ENCODE measurements at places on chromosomes 3 and 15.

- DNase-seq: no peak
- H3K27ac ChIP-seq: no peak overlapping the region
- no peaks in the 10 kb centered on the region for H3K36me3 ChIP-seq
- H3K4me1 ChIP-seq: peaks cover 4% of the 10 kb centered on the region
- H3K4me3 ChIP-seq: no peak overlapping the region
These were observed 10.3 kb downstream of the MYL3 start for GRCh38 chr3:46852839-46853355.

DNA sequence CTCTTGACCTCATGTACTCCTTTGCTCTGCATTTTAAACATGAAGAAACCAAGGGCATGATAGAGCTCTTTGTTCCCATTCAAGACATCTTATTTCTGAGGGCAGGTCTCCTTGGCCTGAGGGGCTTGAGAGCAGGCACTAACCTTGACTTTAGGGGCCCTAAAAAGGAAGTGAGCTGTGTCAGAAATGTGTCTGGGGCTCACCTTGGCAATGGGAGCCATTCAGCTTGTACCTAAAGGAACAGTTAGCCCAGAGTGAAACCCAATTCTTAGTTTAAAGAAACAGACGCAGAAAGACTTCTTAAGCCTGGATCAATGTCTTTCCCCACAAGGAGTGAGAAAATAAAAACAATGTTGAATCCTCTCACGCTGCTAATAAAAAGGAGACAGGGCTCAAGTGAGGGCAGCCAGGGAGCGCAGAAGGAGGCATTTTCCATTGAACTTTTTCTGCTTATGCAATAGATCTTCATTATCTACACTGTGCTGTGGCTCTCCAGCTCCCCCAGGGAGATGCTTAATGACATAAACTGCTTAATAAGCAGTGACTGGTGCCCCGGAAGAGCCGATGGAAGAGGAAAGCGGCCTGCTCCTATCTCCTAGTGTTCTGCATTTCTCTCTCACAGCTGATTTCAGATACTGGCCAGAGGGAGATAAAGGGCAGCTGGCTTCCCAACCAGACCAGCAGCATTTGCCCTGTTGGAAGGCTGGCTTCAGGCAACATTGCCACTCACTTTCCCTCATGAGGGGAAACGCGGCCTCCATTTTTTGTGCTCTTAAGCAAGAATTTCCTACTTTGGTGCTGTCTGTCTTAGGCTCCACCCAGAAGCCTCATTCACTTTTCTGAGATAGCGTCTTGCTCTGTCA lies 152.0 kb downstream of the OPA1 start:
- no peaks in the 10 kb centered on the region for H3K27me3 ChIP-seq
- H3K4me1 ChIP-seq: peaks cover 11% of the 10 kb centered on the region
- H3K27ac ChIP-seq: no peak overlapping the region
- DNase-seq: no peak
- H3K36me3 ChIP-seq: no peaks in the 10 kb centered on the region

DNA sequence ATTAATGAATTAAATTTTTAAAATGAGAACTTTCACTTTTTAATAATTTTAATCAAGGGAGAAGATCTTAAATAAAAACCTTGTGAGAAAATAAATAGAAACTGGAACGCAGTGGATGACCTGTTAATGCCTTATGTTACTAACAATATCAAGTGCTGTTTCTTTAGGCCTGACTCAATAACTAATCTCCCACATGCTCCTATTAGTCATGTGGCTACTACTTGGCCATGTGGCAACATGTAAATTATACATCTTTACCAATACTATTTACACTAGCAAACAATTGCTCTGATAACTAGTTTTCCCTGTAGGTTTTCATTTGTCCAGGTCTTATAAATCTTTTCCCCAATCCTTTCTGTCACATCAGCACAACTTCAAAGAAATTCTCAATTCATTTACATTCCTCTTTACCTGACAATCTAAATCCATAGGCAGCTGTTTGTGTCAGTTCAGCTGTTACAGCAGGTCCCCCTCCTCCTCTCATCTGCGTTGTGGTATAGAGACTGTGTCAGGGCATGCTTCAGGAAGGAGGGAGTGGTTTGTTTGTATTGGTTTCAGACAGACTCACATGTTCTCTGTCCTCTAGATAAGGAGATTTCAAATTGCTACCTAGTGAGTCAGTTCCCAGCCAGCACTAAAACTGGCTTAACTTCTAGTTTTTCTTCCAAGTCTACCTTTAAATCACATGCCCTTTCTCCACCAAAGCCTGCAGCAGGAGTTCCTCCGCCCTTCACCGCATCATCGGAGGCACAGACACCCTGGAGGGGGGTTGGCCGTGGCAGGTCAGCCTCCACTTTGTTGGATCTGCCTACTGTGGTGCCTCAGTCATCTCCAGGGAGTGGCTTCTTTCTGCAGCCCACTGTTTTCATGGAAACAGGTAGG lies 11.3 kb upstream of the C3orf52 start:
- peaks cover 7% of the 10 kb centered on the region for H3K4me1 ChIP-seq
- H3K27ac ChIP-seq: no peak overlapping the region
- no peaks in the 10 kb centered on the region for H3K27me3 ChIP-seq

GRCh38 chr15:39558421-39558820 lies 22.5 kb upstream of the THBS1 start:
- H3K36me3 ChIP-seq: no peaks in the 10 kb centered on the region
- no peaks in the 10 kb centered on the region for H3K27me3 ChIP-seq

- H3K27me3 ChIP-seq: no peaks in the 10 kb centered on the region
- no peak overlapping the region for H3K27ac ChIP-seq
- DNase-seq: no peak
These were observed 39.1 kb downstream of the ABTB1 start for GRCh38 chr3:127711896-127712295.

DNA sequence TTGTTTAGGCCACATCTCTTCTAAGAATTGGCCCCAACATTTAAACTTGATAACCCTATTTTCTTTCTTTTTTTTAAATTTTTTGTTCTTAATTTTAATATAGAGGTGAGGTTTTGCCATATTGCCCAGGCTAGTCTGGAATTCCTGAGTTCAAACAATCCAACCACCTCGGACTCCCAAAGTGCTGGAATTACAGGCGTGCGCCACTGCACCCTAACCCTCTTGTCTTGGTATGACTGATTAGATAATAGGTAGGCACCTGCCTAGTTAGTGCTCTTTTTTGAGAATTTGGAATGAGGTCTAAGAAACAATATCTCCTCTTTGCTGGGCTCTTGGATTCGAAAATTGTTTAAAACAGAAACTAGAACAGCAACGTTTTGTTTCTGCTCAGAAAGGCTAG lies 116.4 kb upstream of the GOLGA6L6 start:
- peaks cover 41% of the 10 kb centered on the region for H3K36me3 ChIP-seq
- H3K27me3 ChIP-seq: 0 out of 2 replicates have a peak, but pooled peaks cover 3% of the 10 kb centered on the region
- no peak overlapping the region for H3K4me3 ChIP-seq
- H3K4me1 ChIP-seq: no peaks in the 10 kb centered on the region
- H3K27ac ChIP-seq: no peak overlapping the region

Measured in GM23338 (cell line).